ENCODE measurements at places on chromosomes 4 and X.

- DNase-seq = no peak
These were observed 83.4 kb upstream of the COX18 start for GRCh38 chr4:73152893-73153292.

DNA sequence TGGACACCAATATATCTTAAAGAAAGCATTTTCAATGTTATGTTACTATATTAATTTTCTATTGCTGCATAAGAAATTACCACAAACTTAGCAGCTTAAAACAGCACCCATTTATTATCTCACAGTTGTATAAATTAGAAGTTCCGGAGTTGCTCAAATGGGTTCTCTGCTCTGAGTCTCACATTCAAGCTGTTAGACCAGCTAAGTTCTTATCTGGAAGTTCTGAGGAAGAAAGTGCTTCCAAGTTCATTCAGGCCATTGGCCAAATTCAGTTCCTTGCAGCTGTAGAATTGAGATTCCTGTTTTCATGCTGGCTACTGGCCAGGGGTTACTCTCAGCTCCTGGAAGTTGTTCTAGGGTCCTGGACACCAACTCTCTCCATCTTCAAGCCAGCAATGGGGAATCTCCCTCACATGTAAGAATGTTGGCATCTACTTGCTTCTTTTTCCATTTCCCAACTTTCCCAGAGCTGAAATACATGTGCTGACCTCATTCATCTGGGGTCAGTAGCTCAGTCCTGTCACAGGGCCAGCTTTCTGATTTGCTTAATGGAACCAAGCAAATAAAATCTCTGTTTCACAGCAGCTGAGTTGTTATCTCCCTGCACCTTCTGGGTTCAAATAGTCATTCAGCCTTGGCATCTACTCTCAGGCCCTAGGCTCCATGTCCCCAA lies 99.6 kb upstream of the INTU start:
- DNase-seq = no peak

GRCh38 chr4:122010610-122011009 lies 58.8 kb upstream of the TRPC3 start:
- DNase-seq = no peak

DNA sequence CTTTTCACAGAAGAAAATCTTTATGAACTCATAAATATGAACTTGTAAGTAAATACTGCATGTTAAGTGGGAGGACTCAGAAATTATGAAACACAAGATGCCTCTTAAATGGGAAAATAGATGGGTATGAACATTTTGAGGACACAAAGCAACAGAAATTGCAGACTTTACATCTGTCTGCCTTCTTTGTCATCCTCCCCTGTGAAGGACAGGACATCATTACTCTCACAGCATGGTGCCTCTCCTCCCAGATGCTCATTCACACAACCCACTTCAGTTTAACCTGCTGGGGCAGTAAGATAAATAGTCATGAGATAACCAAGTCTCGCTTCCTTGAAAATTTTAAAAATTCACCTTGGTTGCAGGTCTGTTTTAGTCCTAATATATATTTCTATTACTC lies 144.5 kb downstream of the APBB2 start:
- no peak for DNase-seq

- DNase-seq = no peak
These were observed 138.3 kb upstream of the TEX13D start for GRCh38 chrX:124194199-124194598.

GRCh38 chrX:45164995-45165394 lies 35.7 kb downstream of the DIPK2B start:
- DNase-seq = no peak

DNA sequence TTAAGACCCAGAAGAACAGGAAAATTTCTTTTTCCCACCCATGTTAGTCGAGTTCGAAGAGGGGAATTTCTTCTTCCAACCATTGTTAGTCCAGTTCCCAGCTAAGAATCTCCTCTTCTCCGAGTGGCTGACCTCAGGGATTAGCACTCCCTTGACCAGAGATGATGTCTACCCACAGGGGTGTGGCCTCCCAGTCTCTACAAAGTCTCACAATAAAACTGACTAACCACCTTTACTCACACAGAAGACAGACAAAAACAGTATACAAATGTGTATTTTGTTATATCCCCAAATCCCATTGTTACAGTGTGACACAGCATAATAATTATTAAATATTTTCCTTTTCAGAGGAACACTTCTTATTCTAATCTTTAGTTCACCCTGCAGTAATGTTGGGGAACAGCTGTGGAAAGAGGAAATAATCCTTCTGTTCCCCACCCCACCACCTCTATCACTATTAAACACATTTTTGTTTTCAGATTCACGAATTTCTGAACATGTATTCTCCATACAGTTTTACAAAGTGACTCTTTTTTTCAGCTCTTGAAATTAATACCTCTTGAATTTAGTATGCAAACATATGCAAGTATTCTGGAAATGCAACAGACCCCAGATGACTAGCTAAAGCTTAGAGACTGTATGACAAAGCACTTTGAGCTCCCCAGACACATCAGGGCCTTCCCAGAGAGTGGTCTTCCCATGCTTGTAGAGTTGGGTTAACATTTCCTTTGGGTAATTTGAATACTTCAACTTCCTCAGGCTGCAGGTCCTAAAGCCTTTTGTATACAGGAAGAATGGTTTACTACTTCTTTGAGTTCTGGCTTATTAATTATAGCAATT lies 62.5 kb upstream of the NFKB1 start:
- no peak for DNase-seq

- DNase-seq = no peak
These were observed 50.9 kb upstream of the BCOR start for GRCh38 chrX:40148385-40149285.

DNA sequence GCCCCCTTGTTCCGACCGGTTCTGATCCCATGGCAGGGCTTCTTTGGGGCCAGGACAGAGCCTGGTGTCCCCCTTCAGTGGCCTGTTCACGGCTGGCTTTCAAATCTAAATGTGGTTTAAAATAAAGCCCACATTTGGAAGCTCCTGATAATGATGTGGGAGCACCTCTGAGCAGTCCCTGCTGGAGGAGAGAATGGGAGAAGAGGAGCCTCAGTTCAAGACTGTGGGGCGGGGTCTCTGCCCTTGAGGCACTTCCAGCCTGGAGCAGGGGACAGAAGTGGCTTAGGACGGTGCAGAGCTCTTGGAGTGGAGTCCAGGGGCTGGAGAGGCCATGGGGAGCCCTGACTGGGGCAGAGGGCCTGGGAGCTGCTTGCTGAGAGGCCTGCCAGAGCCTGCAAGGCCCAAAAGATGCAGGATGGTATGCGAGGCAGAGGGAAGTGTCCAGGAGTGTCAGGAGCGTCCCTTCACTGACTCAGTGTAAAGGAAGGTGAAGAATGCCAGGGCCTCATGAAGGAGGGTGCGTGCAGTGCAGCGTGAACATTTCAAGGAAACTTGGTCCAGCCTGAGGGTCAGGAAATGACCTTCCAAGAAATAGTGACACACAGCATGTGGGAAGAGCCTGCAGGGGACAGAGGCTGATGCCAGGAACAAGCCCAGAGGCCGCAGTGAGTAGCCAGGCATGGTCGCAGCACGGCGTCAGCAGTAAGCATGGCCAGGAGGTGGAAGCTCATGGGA lies 21.1 kb upstream of the TADA2B start:
- no peak for DNase-seq

- DNase-seq = no peak
These were observed 115.5 kb upstream of the FAM9C start for GRCh38 chrX:13159886-13160285.

GRCh38 chr4:111812114-111812513 lies 333.1 kb upstream of the FAM241A start:
- DNase-seq = no peak

- DNase-seq = no peak
These were observed 1.6 kb downstream of the RNF150 start for GRCh38 chr4:141131723-141132071.

- no peak for DNase-seq
These were observed 162.2 kb upstream of the GPR101 start for GRCh38 chrX:137195991-137196390.

DNA sequence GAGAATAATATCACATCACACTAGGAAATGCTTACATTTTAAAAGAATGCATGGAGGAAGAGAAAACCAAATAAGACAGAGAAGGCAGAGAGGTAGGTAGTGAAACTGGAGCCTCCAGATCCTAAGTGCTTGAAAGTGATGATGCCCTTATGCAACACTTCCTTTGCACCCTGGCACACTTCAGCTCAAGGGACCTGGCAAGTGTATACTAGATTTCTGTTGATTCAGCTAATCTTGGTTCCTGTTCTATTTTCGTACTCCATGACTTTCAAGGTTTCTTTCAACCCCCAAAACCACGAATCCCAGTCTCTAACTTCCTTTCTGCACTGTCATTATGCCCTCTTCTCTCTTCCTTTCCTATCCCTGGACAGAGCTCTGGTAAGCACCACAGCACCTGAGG lies 36.9 kb upstream of the SH3KBP1 start:
- no peak for DNase-seq

GRCh38 chrX:139692506-139692849 lies 15.5 kb downstream of the MCF2 start:
- DNase-seq = no peak

DNA sequence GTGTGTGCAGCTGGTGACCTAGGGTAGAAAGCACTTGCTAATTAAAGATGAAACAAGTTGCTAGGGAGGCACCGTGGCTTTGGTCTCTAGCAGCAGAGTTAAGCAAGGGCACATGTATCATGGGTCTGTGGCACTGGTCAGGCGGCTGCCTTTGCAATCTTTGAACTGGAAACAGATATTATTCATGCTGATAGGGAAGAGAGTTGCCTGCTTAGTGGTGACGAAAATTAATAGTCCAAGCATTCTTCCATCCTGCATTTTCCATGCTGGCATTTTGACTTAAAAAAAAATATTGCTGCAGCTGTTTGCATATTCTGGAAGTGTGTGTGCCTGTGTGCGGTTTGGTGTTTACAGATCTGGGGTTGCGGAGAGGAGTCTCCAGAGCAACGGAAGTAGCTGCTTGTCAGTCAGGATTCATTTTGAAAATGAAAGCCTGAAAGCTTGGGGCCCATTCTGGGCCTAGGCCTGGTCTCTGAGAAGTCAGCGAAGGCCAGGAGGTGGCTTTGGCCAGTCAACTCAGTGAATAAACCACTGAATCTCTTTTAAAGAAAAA lies 2.3 kb upstream of the SOWAHD start:
- DNase-seq = peak; percentile 16

GRCh38 chr4:54779036-54779435 lies 121.3 kb downstream of the KIT start:
- DNase-seq = no peak

DNA sequence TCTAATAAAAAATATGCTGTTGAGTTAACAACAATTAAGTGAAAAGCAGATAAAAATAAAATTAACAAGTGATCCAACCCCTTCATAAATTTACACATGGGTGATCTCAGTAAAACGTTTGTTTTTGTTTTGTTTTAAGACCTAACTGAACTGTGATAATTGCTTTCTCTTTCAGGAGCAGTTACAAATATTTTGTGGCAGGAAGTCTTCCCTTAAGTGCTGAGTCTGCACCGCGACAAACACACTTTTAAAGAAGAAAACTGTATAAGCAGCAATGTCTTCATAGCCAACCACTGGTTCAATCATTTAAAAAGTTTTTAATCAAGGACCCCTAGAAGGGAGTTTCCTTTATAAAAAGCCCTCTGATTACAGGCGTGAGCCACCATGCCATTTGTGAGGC lies 53.7 kb upstream of the NFKB1 start:
- no peak for DNase-seq

GRCh38 chrX:130604882-130605281 lies 203.1 kb downstream of the RBMX2 start:
- no peak for DNase-seq

GRCh38 chr4:38803833-38804653 lies 548 bp downstream of the TLR1 start:
- DNase-seq = no peak

GRCh38 chr4:164876700-164877324 lies at the start of gene APELA:
TSS of gene APELA (plus strand) at chr4:164877178. CDS start at chr4:164877332, 154 bp downstream.
- DNase-seq = no peak

DNA sequence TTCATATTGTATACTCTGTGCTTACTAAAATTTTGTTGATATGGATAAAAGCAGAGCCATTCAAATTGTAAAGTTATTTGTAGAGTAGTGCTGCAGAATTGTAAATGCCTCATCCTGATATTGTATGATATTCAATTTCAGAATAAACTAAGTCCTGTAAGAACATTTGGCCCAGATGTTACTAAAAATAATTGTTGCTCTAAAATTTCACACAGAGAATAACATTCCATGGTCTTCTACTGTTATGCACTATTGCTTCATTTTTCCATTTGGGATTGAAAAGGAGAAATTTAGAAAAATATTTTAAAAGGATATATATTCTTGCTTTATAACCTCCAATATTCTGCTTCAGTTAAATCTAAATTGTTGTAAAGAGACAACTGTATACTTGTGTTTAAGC lies 195.6 kb downstream of the LARP7 start:
- DNase-seq = no peak

- DNase-seq = no peak
These were observed 38.0 kb upstream of the EMCN start for GRCh38 chr4:100555611-100556337.

DNA sequence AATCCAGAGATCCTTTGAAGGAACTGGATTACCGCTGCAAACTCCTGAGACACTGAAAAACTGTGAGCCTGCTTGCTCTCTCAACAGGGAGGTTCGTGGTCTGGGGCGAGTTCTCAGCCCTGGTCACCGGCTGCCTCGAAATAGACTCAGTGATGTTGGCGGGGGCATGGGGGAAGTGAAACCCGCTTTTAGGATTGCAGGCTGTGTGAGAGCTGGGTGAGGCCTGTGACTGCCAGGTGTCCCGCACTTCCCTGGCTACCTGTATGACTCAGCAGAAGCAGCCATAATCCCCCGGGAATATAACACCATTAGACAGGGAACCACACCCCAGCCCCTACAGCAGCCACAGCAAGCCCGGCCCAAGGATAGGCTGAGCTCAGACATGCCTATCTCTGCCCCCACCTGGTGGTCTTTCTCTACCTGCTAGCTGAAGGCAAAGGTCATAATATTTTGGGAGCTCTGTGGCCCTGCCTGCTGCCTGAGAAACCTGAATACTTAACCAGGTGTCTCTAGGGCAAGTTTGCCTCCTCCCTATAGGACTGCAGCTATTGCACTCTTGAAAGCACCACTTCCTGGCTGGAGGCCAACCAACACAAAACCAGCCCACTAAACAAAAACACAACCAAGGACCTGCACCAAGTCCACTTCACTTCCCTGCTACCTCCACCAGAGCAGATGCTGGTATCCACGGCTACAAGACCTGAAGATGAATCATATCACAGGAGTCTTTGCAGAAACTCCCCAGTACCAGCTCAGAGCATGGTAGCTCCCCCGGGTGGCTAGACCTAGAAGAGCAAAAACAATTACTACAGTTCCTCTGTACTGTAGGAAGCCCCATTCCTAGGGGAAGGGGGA lies 202.0 kb downstream of the RRAGB start:
- DNase-seq = no peak

GRCh38 chr4:825971-826330 lies at the start of gene CPLX1:
TSS of gene CPLX1 (minus strand) at chr4:826129. CDS start at chr4:824522, 1,607 bp downstream.
- no peak for DNase-seq

DNA sequence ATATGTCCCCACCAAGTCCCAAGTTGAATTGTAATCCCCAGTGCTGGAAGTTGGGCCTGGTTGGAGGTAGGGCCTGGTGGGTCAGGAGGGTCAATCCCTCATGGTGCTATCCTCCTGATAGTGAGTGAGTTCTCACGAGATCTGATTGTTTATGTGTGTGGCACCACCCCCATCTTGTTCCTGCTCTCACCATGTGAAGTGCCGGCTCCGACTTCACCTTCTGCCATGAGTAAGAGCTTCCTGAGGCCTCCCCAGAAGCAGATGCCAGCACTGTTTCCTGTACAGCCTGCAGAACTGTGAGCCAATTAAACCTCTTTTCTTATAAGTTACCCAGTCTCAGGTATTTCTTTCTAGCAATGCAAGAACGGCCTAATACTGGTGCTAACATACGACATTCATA lies 22.7 kb upstream of the TMEM33 start:
- no peak for DNase-seq

Measured in effector CD8-positive, alpha-beta T cell (primary cell).